H1 (cell line): ENCODE measurements at places on chromosomes 6 and 20. TPM values are rescaled to one million over a fixed set of nuclear protein-coding genes. Genes with fewer than 3 reads are reported as not detected.

- H3K4me3 ChIP-seq = no peak overlapping the region
- H3K27ac ChIP-seq = no peak overlapping the region
- no peaks in the 10 kb centered on the region for H3K36me3 ChIP-seq
- H3K27me3 ChIP-seq = no peaks in the 10 kb centered on the region
These were observed 238.5 kb downstream of the FARS2 start for GRCh38 chr6:5499644-5500306.

The SAMD10 gene
- total RNA-seq = 3.0 and 3.8 TPM in 2 replicates

DNA sequence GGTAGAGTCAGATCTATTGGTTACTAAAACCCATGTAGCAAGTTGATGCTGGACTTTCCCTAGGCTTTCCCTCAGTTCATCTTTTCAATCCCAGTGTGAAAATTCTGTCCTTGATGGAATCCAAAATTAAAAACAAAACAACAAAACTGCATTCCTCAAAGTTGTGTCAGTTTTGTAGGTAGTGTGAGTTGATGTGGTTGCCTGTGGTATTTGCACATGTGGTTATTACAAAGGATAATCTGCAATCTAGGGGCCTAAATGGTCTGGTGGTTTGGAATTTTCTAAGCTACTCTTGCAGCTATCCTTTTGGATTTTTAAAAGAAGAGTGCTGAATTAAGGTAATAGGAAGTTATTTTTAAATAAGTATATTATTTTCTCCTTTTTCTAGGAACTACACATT, 132.2 kb upstream of the SCGN start:
- H3K36me3 ChIP-seq = 0 out of 2 replicates have a peak, but pooled peaks cover 6% of the 10 kb centered on the region
- DNase-seq = no peak
- no peak overlapping the region for H3K4me3 ChIP-seq
- H3K4me1 ChIP-seq = no peaks in the 10 kb centered on the region
- H3K27me3 ChIP-seq = no peaks in the 10 kb centered on the region

The LHFPL5 gene
- not detected in 2 replicates for total RNA-seq
